ENCODE measurements at places on chromosomes 7 and 10. TPM values are rescaled to one million over a fixed set of nuclear protein-coding genes. Genes with fewer than 3 reads are reported as not detected.

The MRPS24 gene
- 100 TPM for total RNA-seq

The ABCC2 gene
- 0.07 TPM for total RNA-seq

The STEAP2 gene
- not detected for total RNA-seq

The PCLO gene
- total RNA-seq = not detected

The GPR158 gene
- total RNA-seq = not detected

The ITIH2 gene
- total RNA-seq = not detected

The STK17A gene
- 8.2 TPM for total RNA-seq

The HABP2 gene
- total RNA-seq = not detected

The OGDH gene
- total RNA-seq = 34.9 TPM

The ZEB1 gene
- total RNA-seq = 49.5 TPM

The FAM25C gene
- total RNA-seq = not detected

The SYCE1 gene
- total RNA-seq = not detected

The NOD1 gene
- 4.5 TPM for total RNA-seq

The OPALIN gene
- total RNA-seq = not detected

The PLEKHS1 gene
- not detected for total RNA-seq

The PLA2G12B gene
- not detected for total RNA-seq
